ENCODE measurements at places on chromosomes 7 and 10.

DNA sequence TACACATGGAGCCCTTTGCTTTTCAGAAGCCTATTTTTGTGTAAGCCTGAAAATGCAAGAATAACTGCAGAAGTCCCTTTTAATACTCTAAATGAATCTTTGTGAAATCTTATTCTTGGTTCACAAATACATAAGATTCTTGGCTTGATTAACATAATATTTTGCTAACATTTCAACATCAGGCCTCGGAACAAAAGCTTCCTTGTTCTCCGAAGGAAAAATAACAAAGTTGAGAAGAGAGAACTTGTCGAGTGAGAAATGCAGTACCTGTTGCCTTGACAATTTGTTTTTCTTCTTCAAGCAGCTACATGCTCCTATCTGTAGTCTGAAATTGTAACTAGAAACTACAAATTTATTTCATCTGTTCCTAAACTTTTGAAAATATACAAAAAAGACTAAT is 8.5 kb downstream of the NT5C2 start:
- DNase-seq = no peak

GRCh38 chr7:3738964-3739363 is 437.9 kb downstream of the SDK1 start:
- no peak for DNase-seq

DNA sequence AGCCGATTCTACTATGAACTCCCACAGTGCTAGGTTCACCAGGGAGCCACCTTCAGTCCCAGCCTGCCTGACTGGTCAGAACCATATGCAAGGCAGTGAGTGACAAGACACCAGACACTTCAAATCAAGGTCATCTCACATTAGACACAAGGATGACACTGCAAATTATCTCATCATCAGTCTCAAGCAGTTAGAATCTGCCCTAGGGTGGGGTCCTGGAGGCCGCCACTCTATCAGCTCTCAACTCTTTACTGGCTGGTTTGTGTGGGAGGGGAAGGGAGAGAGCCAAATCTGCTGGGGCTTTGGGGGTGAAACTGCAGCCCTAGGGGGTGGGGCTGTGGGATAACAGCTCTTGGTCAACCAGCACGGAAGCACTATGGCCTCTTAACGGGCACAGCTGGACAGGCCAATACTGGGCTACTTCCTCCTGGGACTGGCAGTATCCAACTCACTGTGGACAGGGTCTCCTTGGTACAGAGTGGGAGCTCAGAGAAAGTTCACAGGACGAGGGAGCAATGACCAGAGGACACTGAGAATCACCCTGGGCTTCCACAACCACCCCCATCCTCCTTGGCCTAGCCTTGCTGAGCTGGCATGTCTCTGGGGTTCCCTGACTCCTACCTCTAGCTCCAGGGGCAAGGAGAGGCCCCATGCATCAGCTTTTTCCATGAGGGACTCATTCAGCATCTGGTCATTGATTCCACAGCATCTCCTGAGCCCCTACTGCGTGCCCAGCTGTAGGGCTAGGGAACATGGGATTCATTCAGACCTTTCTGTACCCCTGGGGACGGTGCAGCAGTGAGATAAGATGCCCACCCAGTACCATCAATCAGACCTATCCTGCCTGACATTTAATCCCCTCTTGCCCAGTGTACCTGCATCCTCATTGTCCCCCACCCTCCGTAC is 5.4 kb downstream of the GPRIN2 start:
- no peak for DNase-seq

DNA sequence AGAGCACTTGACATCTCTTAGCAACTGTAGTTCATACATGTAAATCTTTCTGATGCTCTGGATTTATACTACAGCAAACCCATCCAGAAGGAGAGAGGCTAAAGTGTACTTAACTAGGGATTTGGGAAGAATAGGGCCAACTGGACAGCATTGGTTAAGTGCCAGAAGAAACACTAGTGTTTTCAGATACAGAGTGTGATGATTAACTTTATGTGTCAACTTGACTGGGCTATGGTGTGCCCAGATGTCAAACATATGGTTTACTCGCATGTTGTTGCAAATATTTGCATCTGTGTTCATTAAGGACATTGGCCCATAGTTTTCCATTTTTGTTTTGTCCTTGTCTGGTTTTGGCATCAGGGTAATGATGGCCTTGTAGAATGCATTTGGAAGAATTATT is 384.7 kb upstream of the KCND2 start:
- no peak for DNase-seq

GRCh38 chr7:155129186-155129585 is 59.1 kb downstream of the HTR5A start:
- DNase-seq = no peak

- no peak for DNase-seq
Measured at GRCh38 chr10:92757711-92758104, 68.0 kb downstream of the HHEX start.

- no peak for DNase-seq
Measured at GRCh38 chr10:17076626-17077345, 52.8 kb downstream of the CUBN start.

- DNase-seq = no peak
Measured at GRCh38 chr7:82567356-82567755, 123.8 kb upstream of the CACNA2D1 start.

DNA sequence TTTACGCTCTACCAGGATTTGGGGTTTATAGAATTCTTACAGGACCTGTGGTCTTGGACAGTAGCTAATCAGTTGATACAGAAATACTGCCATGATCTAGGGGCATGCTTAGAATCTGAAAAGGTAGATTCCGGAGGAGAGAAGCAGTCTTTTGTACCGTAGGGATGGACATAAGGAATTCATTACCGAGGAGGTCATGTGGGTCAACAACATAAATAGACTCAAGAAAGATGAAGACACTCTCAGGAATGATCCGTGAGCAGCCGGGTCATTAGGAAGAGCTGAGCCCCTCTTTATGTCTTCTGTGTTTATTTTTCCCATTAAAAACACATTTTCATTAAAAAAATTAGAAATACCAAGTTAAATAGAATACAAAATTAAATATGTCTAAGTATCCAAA is 160.1 kb upstream of the TNS3 start:
- no peak for DNase-seq

- no peak for DNase-seq
Measured at GRCh38 chr10:77267703-77268675, 369.6 kb downstream of the KCNMA1 start.

DNA sequence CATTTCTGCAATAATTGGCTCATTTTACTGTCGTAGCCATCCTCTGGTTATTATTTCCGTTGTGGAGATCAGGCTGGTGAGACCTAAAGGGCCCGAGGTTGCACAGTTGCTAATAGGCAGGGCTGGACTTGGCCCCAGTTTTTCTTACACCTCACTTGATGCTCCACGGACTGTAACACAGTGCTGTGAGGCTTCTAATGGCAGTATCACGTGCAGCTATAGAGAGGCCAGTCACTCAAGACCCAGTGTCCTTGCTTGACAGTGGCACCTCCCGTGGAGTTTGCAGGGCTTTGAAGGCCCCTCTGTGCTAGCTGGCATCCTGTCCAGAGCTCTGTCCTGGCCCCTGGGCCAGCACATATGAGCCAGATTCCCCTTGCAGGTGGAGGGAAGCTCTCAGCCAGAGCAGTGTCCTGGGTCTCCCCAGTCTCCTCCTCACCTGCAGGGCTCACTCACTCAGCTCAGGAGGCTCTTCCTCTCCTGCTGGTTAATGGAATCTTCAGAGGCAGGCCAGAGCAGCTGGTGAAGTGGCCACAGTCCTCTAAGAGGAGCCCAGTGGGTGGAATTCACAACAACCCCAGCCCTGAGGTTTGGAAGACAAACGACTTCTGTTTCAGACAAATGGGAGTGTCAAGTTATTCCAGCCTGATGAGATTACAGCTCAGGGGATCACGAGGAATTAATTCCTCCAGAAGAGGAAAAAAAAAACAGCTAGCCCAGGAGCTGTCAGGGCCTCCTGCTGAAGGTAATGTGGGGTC is 114.2 kb upstream of the FAM180A start:
- DNase-seq = no peak

GRCh38 chr7:54802841-54803240 is 43.8 kb upstream of the SEC61G start:
- DNase-seq = no peak

DNA sequence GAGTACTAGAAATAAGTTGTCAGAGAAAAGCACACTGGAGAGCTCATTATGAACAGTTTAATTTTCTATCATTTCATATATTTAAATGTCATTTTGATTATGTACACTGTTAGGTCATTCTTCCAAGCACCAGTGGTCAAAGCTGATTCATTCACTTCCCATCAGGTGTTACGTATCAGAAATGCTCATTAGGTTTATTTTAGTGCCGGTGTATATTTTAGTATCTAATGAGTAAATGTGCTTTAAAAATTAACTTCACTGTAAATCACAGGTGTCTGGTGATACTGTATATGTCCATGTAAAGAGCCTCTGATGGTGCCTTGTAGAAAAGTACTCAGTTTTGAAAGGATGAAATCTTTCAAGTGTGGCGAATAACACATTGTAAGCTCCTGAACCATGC is 3.5 kb downstream of the DMTF1 start:
- DNase-seq = no peak

- DNase-seq = no peak
Measured at GRCh38 chr10:60485025-60485424, 95.3 kb upstream of the ANK3 start.

DNA sequence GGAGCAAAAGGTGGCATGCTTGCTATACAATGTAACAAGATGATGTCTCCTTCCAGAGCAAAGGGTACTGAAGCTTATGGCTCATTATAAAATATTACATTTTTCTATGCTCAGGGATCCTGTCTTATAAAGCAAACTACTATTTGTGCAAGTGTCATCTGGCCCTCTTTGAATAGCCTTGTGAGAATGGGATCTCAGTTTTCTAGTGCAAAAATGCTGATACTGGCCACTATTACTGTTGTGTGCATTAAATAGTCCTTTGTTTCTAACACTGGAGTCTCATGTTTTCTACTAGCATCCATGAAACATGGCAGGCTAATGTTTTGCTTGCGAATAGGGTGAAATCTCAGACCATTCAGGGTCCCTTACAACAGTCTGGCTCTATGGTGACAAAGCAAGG is 823.0 kb downstream of the REEP3 start:
- no peak for DNase-seq

GRCh38 chr7:106679153-106679931 is 18.4 kb upstream of the CCDC71L start:
- DNase-seq = no peak

GRCh38 chr10:96407560-96408069 is 48.8 kb upstream of the OPALIN start:
- no peak for DNase-seq

GRCh38 chr10:12687996-12688395 is 313.5 kb downstream of the CCDC3 start:
- no peak for DNase-seq

- no peak for DNase-seq
Measured at GRCh38 chr10:70917635-70918034, 29.3 kb upstream of the PCBD1 start.

DNA sequence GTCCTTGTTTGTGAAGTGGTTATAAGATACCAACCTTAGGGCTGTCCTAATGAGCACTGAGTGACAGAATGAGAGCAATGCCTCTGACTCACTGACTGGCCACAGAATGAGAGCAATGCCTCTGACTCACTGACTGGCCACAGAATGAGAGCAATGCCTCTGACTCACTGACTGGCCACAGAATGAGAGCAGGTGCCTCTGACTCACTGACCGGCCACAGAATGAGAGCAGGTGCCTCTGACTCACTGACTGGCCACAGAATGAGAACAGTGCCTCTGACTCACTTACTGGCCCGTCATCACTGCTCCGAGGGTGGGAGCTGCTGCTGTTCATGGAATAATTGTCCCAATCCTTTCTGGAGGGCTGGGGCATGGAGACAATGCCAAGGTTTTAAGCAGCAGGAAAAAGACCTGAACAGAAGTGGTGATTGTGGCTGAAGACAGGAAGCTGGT is 265.2 kb upstream of the PPP2R2D start:
- DNase-seq = no peak

- no peak for DNase-seq
Measured at GRCh38 chr10:121092720-121093095, 241.5 kb downstream of the WDR11 start.

DNA sequence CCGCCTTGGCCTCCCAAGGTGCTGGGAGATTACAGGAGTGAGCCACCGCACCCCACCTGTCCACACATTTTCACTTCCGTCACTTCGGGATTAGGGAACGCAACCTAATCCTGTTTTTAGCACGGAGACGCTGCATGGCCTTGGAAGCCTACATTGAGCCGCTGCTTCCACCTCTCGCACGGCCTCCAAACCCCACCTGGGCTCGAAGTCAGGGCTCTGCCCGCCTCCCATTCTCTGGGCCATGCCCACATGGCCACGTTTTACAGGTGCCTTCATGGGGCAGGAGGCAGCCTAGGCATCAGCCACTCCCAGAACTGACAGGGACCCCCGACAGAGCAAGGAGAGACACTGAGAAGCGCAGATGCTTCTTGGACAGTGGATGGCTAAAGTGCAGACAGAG is 100.6 kb downstream of the OAT start:
- DNase-seq = no peak

- DNase-seq = no peak
Measured at GRCh38 chr7:110157631-110158362, 933.1 kb upstream of the LRRN3 start.

GRCh38 chr7:91165846-91166230 is 98.4 kb upstream of the FZD1 start:
- DNase-seq = no peak

- DNase-seq = no peak
Measured at GRCh38 chr10:784403-785088, 95.1 kb upstream of the DIP2C start.

DNA sequence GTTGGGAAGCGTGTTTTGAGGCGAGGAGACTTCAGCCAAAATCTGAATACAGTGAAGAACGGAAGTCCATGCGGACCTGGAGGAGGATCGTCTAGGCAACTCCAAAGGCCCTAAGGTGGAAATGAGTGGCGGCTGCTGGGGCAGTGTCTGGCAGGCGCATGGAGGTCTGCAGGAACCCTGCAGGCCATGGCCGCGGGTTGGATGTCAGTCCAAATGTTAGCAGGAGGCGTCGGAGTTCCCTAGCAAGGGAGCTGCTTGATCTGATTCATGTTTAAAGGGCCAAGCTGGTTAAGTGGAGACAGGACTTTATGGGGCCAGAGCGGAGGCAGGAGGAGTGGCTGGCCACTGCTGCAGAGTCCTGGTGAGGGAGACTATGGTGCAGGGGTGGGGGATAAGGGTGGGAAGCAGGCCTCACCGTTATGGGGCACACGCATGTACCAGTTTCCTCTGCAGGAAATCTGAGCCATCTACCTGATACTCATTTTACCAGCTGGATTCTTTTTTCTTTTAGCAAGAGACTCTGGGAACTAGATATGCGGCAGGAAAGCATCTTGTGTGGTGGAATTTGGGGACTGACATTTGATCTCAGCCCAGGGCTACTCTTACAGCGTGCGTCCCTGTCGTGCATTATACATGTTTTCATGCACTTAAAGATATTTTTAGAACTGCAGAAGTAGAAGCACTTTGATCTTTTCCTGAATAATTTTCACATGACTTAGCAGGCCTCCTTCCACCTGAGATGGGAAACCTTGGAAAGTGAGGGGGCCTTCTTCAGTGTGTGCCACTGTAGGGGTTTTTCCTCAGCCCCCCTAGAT is 6.6 kb upstream of the REPIN1 start:
- DNase-seq = no peak

DNA sequence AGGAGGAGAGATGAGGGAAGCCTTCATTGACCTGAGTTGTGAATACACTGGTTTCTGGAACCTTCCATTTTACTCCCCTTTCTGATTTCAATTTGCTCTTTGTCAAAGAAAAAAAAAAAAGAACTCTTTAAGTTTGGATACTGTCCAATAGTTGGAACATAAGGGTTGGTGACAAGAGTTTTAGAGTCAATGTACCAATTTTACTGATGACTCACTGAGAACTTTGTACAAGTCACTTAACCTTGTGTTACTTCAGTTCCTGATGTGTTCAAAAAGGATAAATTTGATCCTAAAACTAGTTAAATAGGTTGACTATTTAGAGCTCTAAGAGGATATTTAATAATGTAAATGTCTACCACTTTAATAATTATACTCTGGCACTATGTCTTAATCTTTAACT is 4.1 kb upstream of the CDK14 start:
- no peak for DNase-seq
